ENCODE measurements at places on chromosomes 5 and 9.

DNA sequence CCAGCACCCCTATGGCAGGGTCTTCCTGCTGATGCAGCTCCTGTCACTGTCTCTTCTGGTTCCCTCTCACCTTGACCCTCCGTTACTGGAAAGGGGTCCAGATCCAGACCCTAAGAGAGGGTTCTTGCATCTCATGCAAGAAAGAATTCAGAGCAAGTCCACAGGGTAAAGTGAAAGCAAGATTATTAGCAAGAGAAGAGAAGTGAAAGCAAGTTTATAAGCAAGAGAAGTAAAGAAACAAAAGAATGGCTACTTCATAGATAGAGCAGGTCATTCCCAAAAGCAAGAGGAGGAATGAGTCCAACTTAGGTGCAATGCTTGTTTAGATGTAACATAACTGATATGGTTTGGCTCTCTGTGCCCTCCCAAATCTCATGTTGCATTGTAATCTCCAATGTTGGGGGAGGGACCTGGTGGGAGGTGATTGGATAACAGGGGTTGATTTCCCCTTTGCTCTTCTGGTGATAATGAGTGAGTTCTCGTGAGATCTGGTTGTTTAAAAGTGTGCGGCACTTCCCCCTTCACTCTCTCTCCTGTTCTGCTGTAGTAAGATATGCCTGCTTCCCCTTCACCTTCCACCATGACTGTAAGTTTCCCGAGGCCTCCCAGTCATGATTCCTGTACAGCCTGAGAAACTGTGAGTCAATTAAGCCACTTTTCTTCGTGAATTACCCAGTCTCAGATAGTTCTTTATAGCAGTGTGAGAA lies 183.3 kb downstream of the MED10 start:
- no peak for DNase-seq

GRCh38 chr5:96880444-96881164 lies 4.3 kb downstream of the ERAP2 start:
- DNase-seq = no peak

GRCh38 chr5:179311091-179311470 lies 34.2 kb downstream of the ADAMTS2 start:
- DNase-seq = no peak

GRCh38 chr5:6430418-6431028 lies 18.1 kb upstream of the UBE2QL1 start:
- DNase-seq = no peak

GRCh38 chr9:112793213-112793810 lies 42.8 kb downstream of the SNX30 start:
- peak; percentile 83 for DNase-seq

DNA sequence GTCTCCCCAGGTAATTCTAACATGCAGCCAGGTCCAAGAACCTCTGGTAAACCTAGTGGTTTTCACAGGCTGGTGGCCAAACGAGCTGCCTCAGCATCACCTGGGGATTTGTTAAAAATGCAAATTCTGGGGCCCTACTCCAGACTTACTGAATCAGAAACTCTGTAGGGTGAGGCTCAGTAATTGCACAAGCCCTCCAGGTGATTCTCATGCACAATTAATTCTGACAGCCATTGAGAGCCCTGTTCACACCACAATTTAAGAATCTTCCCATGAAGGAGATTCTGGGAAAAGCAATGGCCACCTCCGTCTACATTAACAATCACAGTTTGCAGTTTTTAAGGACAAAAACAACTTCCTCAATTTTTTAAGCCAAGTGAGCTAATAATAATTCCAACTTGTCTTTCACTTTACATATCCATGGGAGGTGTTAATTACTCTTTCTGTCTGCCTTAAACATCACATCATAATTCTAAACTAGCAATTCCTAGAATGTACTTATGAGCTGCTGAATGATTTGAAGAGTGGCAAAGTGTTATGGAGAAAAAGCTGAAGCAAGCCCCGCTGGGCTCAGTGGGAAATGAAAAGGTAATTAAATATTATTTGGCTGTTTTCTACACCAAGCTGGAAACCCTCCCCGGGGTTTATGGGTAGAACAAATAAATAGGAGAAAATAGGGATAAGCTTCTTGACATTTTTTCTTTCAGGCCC lies 70.0 kb downstream of the GLDC start:
- no peak for DNase-seq

- no peak for DNase-seq
Observed at GRCh38 chr9:87342743-87343142, 154.9 kb upstream of the DAPK1 start.

DNA sequence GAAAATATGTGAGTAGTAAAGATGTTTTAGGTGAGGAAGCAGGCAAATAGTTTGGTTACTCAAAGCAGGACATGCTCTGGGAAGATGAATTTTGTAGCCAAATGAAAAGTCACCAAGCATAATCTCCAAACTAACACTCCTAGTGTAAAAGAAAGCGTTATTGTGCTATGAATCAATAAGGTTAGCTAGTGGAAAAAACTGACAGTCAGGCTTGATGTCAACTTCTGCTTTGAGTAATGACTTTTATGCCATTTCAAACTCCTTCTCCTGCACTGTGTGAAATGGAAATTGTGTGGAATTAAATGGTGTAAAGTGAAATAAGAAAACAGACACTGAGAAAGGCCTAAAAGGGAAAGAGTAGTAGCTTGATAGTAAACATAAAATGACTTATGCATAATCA lies 637.2 kb upstream of the DMAC1 start:
- DNase-seq = no peak

- no peak for DNase-seq
Observed at GRCh38 chr5:72101828-72102227, 5.4 kb upstream of the MAP1B start.

DNA sequence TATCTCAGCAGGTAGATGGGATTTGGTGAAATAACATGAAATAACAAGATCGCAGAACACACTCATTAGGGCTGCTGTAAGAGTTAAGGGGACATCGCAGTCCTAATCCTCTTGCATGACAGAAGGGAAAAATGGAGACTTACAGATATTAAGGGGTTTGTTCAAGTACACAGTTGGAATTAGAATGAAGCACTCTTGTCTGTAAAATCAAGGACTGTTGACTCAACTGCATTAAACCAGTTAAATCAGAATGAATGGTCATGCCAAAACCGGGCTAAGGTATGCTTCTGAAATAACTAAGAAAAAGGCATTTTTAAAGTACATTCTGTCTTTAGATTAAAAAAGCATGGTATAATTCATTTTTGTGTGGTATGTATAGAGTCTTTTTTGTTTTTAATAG lies 95.9 kb downstream of the FBXL7 start:
- DNase-seq = no peak

GRCh38 chr9:101326501-101326900 lies 58.3 kb downstream of the BAAT start:
- no peak for DNase-seq

- DNase-seq = peak; percentile 24
Observed at GRCh38 chr9:113622600-113623400, 159.3 kb downstream of the RGS3 start.

GRCh38 chr9:82593501-82593900 lies 469.4 kb downstream of the RASEF start:
- no peak for DNase-seq

DNA sequence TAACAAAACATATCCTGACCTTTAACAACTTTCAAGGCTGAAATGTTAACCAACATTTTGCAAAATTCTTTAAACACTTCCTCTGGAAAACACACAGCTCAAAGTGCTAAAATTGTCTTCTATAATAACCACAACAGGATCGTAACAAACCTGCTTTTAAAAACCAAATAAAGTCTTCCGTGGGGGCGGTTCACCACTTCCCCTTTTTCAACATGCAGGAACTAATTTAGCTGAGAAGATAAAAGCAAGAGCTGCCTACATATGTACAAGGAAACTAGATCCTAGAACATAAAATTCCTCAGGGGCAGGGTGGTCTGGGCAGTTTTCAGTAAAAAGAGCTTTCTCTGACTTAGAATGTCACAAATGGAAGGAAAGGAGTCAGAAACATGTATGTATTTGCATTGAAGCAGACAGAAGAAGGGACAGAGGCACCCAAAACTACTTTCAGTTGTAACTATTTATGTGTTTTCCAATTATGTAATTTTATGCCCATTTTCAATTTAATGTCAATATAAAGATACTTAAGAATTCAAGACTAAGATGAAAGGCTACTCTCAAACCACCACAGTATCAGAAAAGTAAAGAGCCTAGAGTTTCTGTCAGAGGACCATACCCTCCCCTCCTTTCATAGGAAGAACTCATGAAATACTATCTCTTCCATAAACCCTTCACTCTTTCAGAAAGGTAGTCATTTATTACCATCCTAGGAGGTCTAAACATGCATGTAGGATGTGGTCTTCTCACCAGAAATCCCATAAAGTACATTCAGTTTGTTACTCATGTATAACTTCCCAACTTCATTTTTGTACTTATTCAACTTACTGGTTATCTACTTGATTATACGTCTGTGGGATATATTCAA lies 185.9 kb upstream of the RASA1 start:
- no peak for DNase-seq

DNA sequence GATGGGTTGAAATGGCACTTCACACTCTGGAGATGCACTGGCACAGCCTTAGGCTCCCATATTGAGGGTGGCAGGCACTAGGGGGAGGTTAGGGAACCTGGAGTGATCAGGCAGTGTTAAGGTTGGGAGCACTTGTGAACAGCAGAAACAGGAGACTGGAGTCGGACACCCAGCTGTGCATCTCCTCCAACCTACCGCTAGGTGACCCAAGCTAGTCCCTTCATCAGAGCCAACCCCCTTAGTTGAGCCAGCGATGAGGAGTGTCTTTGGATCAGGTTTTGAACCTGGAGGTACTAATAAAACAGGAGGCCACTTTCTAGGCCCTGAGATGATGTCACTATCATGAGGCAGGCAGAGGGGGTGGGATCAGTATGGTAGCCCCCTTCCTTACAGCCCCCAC lies 1.7 kb downstream of the ACTL7B start:
- DNase-seq = no peak

DNA sequence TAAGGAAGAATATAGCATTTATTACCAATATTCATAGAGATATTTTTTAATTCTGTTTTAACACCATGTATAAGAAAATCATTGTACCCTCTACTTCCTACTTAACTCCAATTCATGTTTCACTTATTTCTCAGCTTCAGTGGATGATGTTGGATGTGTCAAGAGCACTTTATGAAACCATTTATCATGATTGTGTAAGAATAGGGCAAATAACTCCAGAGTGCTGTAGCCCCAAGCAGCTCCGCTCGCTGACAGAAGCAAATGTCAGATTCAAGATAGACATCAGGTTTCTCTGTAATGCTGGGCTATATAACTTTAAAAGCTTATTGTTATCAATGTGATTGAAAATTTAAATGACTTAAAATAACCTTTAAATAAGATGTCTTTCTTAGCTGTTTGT lies 50.4 kb downstream of the MAST4 start:
- DNase-seq = no peak

DNA sequence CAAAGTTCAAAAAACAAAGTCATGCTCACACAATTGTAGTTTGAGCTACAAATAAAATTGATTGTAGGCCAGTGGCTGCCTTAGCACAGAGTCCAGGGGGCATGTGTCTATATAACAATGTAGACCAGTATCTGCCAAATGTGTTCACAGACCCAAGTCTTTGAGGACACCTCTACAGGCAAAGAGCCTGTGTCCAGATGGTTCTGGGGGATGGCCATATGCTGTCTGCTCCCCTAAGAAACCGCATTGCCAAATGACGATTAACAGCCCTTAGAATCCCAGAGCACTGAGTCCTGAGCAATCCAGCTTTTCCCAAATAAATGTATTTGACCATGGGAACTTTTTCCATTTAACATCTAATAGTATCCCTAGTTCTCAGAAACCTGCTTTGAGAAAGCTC lies 169.6 kb downstream of the ADCY2 start:
- DNase-seq = no peak

DNA sequence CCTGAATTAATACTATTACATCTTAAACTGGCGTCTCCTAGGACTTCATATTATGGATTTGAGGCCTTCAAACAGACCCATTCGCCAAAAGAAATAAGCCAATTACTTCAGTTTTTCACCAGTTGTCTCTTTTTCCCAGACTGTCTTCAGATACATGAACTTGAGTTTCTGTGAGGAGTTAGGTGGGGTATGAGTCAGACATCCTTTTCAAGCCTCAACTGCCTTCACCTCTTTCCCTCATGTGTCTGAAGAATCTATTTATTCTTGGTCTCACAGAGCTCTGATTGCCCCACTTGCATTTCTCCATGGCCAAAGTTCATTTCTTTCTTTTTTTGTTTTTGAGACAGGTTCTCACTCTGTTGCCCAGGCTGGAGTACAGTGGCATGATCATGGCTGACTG lies 12.5 kb downstream of the WNT8A start:
- no peak for DNase-seq

GRCh38 chr5:62920856-62921255 lies 342.2 kb downstream of the LRRC70 start:
- no peak for DNase-seq

- DNase-seq = no peak
Observed at GRCh38 chr9:133111808-133112662, 9.0 kb downstream of the RALGDS start.

- no peak for DNase-seq
Observed at GRCh38 chr5:1393571-1394501, 48.9 kb upstream of the CLPTM1L start.

GRCh38 chr9:83423815-83424707 lies 114.1 kb downstream of the FRMD3 start:
- DNase-seq = no peak

- DNase-seq = no peak
Observed at GRCh38 chr9:33687779-33688178, 107.6 kb upstream of the PRSS3 start.

GRCh38 chr5:172533399-172534228 lies 79.3 kb upstream of the SH3PXD2B start:
- DNase-seq = no peak

GRCh38 chr9:83978992-83979811 lies 813 bp downstream of the HNRNPK start:
- peak; percentile 88 for DNase-seq

DNA sequence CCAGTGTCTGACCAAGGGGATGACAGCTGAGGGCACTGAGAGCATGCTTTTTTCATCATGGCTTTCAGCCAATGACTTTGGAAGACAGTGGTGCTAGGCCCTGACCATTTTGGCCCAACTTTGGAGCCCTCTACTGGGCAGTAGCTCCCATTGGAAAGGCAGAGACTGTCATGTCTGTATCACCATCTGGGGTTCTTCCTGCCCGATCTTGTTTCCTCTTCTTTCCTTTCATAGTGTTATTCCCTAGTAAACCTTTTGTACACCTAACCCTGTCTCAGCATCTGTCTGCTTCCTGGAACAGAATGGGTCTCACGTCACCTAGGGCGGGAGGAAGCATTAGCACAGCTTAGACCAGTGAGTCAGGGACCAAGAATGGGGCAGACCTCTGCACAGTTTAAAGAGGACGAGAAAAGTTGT lies 97.4 kb upstream of the MAST4 start:
- no peak for DNase-seq

GRCh38 chr9:2158111-2158610 lies 143.0 kb downstream of the SMARCA2 start:
- DNase-seq = peak; percentile 28

- DNase-seq = no peak
Observed at GRCh38 chr9:16267281-16268066, 603.0 kb downstream of the BNC2 start.

DNA sequence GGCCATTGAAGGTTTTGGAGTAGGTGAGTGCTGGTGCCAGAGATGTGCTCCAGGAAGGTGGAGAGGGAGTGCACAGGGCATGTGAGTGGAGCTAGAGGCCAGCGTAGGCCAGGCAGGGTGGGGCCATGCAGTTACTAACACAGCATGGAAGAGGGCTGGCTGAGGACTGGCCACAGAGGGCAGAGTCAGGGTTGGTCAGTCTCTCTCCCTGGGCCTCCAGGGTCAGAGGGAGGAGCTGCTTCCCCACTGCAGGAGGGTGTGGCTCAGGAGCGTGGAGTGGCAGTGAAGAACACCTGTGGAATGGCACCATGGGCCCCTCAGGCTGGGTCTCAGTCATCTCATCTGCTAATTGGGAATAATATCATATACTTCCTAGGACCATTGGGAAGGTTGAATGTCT lies 167.7 kb downstream of the MACROH2A1 start:
- DNase-seq = no peak
